ENCODE measurements at places on chromosomes 5 and 9.

GRCh38 chr9:95809686-95810085, 65.8 kb upstream of the ERCC6L2 start:
- DNase-seq: no peak

GRCh38 chr9:127058645-127059021, 63.8 kb downstream of the ANGPTL2 start:
- DNase-seq: no peak

DNA sequence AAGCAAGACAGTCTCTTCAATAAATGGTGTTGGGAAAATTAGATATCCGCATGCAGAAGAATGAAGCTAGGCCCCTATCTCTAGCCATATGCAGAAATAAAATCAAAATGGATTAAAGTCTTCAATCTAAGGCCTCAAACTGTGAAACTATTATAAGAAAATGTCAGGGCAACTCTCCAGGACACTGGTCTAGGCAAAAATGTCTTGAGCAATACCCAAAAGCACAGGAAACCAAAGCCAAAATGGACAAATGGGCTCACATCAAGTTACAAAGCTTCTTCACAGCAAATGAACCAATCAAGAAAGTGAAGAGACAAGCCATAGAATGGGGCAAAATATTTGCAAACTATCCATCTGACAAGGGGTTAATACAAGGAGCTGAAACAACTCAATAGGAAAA, 338.8 kb downstream of the NNT start:
- no peak for DNase-seq

DNA sequence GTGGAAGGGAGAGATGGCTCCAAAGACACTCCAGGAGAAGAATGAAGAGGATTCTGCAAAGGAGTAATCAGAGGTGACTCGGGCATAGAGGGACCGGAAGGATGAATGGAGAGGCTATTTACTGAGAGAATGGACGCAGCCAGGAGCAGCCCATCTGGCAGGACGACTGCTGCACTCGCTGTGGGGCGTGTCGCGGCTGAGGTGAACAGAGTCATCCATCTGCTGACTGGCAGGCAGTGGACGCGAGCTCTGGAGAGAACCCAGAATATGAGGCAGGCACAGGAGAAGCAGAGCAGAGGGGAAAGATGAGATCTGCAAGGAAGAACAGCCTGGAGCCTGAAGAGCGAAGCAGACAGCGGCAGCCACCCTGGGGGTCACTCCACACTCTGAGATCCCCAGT, 16.4 kb downstream of the FGF1 start:
- DNase-seq: no peak

DNA sequence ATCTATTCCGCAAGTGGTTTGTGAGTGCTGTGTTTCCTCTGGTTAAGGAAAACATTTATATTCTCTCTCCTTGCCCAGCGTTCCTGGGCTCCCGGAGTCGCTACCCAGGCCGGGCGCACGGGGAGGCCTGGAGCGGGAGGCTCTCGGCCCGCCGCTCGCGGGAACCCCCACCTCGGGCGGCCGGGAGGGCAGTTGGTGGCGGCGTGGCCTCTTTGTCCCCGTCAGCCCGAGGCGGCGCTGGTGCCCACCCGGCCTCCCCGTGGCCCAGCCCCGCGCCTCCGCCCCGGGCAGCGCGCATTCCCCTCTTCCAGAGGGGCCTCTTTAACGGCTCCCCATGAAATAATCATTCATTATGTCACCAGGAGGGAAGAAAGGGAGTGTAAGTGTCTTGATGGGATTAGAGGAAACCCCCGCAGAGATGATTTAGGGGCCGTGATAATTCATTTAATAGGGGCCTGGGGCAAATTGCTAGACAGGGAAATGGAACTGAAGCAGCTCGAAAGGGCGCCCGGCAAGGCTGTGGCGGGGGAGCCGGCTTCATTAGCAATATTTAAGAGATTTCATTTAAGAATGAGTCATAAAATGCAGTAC, 181.9 kb upstream of the TBCA start:
- DNase-seq: no peak

GRCh38 chr9:23006127-23006526, 559.5 kb downstream of the DMRTA1 start:
- no peak for DNase-seq

DNA sequence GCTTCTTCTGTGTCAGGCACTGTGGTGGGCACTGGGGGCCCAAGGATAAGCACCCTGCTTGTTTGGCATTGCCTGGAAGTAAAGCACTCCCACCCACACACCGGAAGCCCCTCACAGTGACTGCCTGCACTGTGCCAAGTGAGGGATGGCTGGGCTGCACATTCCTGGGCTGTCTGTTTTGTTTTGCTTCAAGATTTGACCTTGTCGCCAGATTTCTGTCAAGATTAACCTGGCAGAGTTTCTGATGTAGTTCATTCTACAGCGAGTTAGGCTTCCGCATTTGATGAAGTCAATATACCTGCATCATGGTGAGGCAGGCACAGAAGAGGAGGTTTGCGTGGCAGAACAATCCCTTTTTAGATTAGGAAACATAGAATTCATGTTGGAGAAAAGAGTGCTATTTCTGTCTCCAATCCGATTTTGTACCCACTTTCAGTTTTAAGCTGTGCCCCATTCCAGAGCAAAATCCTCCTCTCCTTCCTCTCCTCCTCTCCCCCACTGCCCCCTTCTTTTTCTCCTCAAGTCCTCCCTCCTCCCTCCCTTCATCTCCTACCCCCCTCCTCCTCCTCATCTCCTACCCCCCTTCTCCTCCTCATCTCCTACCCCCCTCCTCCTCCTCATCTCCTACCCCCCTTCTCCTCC, 14.4 kb upstream of the BOD1 start:
- DNase-seq: no peak

DNA sequence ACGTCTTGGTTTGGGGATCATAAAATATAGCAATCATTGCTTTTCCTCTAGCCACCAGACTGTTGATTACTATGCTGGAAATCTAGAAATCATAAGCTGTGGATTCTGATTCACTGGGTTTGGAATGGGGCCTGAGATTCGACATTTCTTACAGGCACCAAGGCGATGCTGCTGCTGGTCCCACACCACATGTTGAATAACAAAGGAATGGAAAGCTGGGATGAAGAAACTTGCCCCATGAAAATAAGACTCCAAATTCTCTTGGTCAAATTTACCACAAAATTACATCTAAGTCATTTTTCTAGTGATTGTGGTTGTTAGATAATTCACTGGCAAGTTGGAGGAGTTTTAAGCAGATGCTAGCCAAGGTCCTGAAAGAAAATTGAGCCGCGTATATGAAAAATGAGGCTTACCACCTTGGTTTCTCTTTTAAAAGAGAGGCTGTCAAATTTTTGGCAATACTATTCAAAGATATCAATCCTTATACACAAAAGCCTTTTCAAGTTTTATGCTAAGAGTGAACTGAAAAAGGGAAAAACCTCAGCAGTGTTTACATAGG, 23.0 kb upstream of the MEIKIN start:
- DNase-seq: no peak

DNA sequence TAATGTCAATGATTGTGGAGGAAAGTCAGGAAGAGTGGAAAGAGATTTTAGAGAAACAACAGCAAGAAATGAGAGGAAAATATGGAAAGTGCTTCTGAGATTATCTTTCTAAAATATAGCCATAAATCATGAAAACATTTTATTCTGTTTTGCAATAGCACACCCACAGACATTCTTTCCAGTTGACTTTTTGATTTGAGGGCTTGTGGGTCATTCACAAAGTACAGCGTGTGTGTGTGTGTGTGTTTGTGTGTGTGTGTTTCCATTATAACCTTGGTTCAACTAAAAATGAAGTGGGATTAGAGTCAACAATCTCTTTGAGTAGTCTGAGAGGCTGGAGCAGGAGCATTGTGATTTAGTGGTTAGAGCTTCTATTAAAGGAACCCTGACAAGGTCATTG, 116.6 kb upstream of the GAS1 start:
- DNase-seq: no peak

DNA sequence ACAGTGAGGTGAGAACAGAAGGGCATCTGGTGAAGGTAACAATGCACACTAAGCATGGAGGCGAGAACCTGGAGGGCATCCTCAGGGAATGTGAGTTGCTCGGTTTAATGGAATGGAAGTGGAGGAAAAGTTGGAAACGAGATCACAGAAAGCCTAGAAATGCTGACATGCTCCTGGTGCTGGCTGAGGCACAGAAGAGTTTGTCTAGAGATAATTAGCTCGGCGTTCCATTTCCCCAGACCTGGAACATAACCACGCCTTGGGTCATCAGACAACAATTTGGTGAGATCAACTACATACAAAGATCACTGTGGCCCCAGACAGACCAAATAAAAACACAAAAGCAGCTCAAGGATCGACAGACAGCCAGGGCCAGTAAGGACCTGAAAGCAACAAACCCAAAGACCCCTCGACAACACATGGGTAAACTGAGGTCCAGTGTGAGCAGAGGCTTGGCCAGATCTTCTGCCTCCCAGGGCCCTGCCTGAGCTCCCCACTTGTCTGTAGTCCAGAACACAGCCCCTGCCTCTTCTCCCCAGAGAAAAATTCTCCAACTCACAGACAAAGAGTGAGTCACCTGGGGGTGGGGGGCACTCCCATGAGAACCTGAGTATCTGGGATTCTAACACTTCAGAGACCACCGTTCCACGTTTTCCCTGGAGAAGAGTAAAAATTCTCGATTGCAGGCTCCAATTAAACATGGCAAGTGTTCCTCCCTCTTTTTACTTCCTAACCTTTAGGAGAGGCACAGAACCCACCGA, 52.5 kb downstream of the SHB start:
- no peak for DNase-seq

GRCh38 chr9:6440405-6440804, 27.4 kb downstream of the UHRF2 start:
- DNase-seq: no peak

DNA sequence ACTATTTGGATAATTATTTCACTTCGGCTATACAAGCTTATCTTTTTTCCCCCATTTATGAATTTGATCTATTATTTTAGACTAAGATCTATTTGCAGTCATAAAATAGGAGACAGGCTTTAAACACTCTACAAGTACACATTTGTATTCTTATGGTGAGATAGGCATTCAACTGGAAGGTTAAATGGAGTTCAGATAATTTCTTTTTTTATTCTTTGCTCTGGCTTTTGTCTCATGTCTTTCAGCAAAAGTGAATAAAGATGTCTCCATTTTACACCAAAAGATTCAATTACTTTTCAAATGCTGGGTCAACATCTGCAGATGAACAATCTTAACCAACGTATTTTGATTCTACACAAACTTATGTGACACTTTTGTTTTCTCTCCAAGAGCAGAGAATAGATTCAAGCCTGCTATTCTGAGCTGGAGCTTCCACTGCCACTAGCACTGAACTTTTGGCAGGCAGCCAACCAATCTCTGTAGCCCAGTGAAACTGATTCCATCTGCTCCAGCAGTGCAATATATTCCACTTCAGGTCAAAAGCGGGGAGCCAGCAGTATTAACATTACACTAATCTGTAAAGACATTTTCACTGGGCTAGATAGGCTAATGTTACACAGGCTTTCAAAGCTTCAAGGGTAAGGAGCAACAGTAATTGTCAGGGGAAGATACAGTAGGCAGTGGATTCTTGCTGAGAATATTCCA, 452.0 kb upstream of the ZNF608 start:
- DNase-seq: no peak

GRCh38 chr5:59622848-59623247, 270.7 kb downstream of the PDE4D start:
- DNase-seq: no peak

DNA sequence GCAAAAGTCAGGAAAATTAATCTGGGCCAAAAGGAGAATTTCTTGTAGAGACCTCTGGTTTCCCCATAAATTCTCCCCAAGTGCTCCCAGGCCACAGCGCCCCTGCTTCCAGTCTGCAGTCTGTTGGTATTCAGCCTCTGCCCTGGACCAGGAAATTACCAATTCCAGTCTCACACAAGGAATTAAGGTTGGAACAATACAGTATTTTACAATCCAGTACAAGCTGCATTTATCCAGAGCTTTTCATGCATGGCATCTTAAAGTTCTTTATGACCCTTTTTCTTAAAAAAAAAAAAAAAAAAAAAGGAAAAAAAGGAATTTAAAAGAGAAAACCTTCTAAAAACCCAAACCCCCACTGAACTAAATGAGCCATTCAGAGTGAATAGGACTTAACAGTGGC, 139.6 kb upstream of the RANBP3L start:
- no peak for DNase-seq
